ENCODE measurements at places on chromosomes 7 and 10.
A peak's percentile ranks its signal among the peaks of the same experiment; 100 is the strongest.

GRCh38 chr7:155205368-155206317 lies 92.0 kb upstream of the INSIG1 start:
- no peak for DNase-seq
- H3K27me3 ChIP-seq = peaks cover 28% of the 10 kb centered on the region
- no peak overlapping the region for H3K4me3 ChIP-seq
- no peaks in the 10 kb centered on the region for H3K4me1 ChIP-seq

DNA sequence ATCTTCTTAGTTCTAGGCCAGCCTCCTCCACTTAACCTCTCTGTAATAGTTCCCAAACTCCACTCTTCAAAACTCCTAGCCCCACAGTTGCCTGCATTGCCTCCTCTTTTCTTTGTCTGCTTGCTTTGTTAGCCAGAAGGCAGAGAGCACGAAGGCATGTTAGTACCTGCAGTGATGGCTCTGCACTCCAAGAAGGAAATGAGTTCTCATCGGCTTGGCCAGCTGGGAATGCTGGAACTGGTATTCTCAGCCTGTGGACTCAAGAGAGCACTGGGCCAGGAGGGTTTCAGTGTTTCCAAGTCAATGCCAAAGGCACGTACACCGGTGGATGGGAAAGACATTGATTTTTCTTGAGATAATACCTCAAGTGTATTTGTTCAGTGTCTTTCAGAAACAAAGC lies 66.3 kb upstream of the HABP2 start:
- H3K4me3 ChIP-seq = no peak overlapping the region
- H3K36me3 ChIP-seq = peaks cover 4% of the 10 kb centered on the region
- DNase-seq = no peak
- no peak overlapping the region for H3K27ac ChIP-seq

DNA sequence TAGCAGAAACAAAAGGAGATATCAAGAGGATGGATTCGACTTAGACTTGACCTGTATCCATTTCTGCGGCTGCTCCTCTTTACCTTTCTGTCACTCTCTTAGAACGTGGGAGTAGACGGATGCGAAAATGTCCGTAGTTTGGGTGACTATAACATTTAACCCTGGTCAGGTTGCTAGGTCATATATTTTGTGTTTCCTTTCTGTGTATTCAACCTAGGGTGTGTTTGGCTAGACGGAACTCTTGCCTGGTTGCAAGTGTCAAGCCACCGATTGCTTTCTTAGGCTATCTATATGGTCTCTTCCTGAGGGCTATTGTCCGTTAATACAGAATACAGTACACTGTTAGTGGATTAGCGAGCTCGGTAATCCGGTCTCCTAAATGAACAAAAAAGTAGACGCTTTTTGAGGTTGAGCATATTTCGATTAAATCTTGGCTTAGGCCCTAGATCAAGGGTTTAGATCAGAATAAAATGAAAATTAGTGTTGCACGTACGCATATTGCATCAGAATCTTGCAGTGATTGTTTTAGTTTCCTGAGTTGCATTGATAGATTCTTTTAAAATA lies 1.2 kb downstream of the PTEN start:
- H3K4me1 ChIP-seq = peaks cover 38% of the 10 kb centered on the region
- peaks cover 4% of the 10 kb centered on the region for H3K36me3 ChIP-seq
- peak overlapping the region; percentile 96 for H3K4me3 ChIP-seq
- no peak for DNase-seq
- no peaks in the 10 kb centered on the region for H3K27me3 ChIP-seq
- H3K27ac ChIP-seq = peak overlapping the region; percentile 88

DNA sequence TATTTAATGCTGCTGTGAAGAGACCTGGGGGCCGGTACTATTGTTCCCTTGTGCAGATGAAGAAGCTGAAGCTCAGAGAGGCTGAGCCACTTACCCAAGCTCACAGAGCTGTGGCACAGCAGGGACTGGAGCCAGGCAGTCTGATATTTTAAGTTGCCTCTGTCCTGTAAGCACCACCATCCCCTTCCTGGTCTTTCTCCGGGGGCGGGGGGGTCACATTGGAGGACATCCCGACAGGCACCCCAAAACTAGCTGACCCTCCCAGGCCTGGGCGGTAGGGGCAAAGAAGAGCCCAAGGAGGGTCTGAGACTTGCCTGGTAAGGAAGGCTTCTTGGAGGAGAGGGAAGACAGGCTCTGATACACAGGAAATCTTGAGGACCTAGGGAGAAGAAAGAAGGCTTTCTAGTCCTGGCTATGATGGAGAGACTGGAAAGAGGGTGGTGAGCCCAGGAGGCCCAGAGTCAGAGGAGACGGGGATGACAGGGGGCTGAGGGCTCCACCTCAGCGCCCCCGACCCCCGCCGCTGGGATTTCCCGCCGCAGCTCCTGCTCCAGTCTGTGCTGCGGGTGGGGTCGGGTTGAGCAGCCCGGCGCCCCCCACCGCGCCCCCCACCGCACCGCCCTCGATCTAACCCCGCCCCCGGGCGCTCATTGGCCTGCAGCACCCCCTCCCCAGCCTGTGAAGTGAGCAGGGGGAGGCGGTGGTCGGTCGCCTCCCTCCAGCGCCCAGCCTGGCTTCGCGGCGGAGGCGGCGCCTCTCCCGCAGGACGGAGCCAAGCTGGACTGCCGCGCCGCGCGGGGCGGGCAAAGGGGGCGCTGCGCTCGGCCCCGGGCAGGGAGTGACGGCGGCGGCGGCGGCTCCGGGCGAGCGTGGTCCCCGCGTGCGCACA lies at the start of gene ADCYAP1R1:
Gene ADCYAP1R1 (plus strand): TSS at position 711 of the 889 bp plus-strand sequence. CDS start 10,957 bp downstream, outside the sequence.
- peak within 1 kb of the TSS; percentile 64 for H3K4me3 ChIP-seq
- no peaks in the 10 kb centered on the region for H3K36me3 ChIP-seq
- H3K27me3 ChIP-seq = peaks cover 72% of the 10 kb centered on the region

DNA sequence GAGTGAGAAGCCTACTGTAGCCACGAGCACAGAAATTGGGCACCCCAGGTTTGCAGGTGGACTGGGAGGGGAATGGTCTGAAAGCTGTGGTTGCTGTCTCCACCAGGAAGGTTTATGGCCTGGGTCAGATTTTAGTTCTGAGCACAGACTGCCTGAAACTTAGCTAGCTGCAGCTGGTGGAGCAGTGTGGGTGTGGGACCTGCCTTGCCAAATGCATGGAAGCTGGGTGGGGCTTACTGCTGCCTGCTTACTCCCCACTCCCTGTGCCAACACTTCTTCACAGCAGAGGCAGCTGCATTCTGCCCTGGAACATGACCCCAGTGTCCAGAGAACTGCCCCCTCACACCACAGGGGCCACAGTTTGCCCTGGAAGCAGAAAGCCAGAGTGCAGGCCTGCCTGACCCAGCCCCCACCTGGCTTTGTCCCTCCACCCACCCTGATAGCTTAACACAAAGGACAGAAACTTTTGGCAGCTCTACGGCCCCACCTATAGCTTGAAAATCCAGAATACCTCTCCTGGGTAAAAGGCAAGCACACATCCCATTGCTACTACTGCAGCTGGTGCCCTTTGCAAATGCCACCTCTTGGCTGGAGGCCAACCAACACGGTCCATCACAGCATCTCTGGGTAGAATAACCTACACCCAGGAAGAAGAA lies 281.6 kb downstream of the AGMO start:
- no peaks in the 10 kb centered on the region for H3K27me3 ChIP-seq
- H3K36me3 ChIP-seq = no peaks in the 10 kb centered on the region
- DNase-seq = no peak
- H3K4me3 ChIP-seq = no peak overlapping the region
- no peak overlapping the region for H3K27ac ChIP-seq

DNA sequence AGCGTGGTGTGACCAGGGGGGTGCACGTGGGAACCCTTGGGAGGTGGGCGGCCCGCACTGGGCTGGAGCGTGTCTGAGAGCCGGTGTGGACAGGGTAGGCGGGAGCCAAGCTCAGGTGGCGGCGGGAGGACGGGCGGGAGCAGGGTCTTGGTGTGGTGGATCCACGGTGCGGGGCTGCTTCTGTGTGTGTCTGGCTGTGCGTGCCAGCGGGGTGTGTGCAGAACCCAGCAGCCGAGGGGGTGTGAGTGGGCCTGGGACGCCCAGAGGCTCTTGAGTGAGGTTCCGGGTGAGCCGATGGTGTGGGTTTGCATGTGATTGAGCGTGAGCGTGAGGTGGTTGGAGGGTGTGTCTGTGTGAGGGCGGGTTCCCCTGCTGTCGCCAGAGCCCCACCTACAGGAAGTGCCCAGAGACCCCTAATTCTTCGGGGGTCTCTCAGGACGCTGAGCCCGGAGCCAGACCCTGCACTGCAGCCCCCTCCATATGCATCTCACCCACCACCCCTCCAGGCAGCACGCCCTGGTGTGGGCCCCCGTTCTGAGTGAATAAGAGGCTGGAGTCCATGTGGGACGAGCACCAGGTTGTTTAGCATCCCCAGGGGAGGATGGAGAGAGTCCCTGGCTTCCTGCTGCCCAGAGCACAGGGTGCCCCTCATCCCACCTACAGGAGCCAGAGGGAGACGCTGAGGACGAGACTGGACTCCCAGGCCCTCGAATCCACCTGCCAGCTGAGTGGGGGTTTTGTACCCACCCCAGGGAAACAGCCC lies 78.2 kb downstream of the ELFN1 start:
- H3K36me3 ChIP-seq = peaks cover 8% of the 10 kb centered on the region
- H3K4me3 ChIP-seq = no peak overlapping the region
- peak overlapping the region; percentile 59 for H3K27ac ChIP-seq
- no peaks in the 10 kb centered on the region for H3K4me1 ChIP-seq

DNA sequence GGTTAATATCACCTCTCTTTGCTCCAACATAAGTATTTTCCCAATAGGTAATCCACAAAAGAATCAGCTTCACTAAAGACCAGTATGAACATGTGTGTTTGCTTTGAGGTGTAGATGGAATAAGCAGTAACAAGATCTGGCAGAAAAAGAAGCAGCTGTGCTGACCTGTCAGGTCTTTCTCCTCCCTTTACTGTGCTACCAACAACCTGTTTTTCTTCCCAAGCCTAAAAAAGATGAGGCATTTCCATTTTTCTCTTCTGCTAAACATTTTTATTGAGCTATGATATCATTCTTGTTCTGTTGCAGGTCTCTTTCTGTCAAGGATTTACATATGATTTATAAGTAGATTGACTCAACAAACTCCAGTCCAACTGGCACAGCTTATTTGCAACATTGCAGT lies 315.2 kb upstream of the GLI3 start:
- no peaks in the 10 kb centered on the region for H3K4me1 ChIP-seq
- no peak overlapping the region for H3K4me3 ChIP-seq
- no peaks in the 10 kb centered on the region for H3K36me3 ChIP-seq
- no peaks in the 10 kb centered on the region for H3K27me3 ChIP-seq
- no peak overlapping the region for H3K27ac ChIP-seq

DNA sequence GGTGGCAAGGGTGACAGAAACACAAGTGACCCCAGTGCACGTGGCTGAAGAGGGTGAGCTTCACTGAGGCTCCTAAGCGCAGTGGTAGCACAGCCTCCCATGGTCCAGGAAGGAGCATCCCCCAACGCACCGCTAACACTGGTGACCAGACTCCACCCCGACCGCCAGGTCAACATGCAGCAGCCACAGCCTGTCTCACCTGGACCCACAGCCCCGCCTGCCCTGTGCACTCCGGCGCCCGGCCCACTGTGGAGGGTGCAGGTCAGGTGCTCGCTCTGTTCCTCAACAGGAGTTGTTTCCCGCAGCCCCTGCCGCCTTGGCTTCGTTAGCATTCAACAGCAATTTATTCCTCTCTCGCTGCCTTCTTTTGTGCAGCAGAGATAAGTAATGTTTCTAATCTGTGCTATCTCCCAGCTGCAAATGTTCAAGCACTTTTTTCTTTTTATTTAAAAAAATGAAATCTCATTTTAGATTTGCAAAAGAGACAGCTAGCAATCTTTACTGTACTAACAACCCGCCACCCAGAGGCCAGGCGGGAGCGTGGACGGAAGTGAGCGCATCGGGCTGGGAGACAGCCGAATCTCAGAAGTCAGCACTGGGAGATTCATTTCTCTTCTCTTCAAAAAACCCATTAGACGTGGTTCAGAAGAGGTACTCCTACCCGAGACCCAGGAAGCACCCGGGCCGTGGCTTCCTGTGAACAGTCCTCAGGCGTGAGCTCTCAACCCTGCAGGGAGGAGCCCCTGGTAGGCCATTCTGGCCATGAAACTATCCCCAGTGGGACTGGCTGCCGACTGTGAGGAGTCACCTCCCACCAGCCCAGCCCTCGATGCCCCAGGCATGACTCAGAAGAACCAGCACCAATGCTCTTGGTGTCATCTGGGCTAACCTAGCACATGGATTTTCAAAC lies 133.4 kb downstream of the MAD1L1 start:
- peaks cover 16% of the 10 kb centered on the region for H3K4me1 ChIP-seq
- no peak for DNase-seq
- H3K27ac ChIP-seq = no peak overlapping the region
- no peaks in the 10 kb centered on the region for H3K27me3 ChIP-seq
- H3K4me3 ChIP-seq = no peak overlapping the region

DNA sequence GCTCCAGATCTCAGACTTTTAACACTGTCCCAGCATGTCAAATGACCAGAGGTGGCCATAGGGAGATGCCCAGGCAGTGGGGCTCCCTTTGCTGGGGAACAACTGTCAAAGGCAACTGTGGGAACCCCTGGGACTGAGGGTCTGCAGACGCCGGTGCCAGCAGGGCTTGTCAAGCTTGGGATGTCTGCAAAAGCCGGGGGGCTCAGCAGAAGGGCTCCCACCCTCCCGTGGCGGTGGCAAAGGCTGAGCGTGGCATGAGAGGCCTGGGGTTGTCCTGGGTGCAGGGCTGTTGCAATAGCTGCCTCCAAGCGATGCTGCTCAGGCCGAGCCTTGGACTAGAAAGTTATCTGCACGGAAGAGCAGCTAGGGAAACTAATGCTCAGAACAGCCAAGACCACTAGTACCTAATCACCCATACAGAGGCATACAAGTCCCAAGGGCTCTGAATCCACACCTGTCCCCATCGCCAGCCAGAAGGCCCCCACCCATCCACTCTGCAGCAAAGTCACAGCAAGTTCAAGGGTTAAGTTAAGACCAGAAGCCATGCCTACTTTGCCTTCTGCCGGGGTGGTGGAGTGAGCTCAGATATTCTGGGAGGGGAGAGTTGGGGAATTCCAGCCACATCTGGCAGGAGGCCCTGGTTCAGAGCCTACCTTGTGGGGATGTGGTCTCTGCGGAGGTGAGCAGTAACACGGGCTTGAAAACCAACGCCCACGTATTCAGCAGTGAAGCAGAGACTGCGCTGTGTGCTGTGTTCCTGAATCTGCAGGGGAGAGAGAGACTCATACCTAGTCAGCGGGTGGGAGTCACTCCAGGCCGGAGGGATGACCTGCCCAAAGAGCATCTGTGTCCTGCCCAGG lies 4.6 kb downstream of the SH2B2 start:
- DNase-seq = no peak
- no peak overlapping the region for H3K4me3 ChIP-seq
- no peaks in the 10 kb centered on the region for H3K36me3 ChIP-seq
- H3K4me1 ChIP-seq = peaks cover 11% of the 10 kb centered on the region

- H3K27ac ChIP-seq = peak overlapping the region; percentile 91
- H3K27me3 ChIP-seq = peaks cover 3% of the 10 kb centered on the region
- no peaks in the 10 kb centered on the region for H3K36me3 ChIP-seq
- H3K4me1 ChIP-seq = peaks cover 2% of the 10 kb centered on the region
- peak overlapping the region; percentile 64 for H3K4me3 ChIP-seq
- DNase-seq = no peak
Measured at GRCh38 chr10:1240341-1240775, 184.2 kb downstream of the WDR37 start.

DNA sequence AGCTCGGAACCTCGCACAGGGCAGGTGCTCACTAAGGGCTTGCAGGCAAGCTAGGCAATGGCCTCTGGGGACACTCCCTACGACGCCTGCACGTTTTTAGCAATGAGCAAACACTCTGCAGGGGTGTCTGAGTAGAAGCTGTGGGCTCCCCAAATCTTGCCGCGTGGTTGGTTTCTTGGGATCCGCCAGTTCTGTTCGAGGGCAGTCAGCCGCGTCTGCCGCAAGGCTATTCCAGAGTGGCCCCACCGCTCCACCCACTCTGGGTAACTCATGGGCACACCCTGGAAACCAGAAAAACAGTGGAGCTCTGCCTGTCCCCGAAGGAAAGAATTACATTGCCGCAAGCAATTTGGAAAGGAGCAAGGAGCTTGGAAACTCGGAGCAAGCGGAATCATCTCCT lies 189.3 kb upstream of the LYZL2 start:
- peaks cover 48% of the 10 kb centered on the region for H3K4me1 ChIP-seq
- DNase-seq = no peak
- peaks cover 13% of the 10 kb centered on the region for H3K27me3 ChIP-seq
- no peaks in the 10 kb centered on the region for H3K36me3 ChIP-seq
